ENCODE measurements at places on chromosomes 16 and 17.

DNA sequence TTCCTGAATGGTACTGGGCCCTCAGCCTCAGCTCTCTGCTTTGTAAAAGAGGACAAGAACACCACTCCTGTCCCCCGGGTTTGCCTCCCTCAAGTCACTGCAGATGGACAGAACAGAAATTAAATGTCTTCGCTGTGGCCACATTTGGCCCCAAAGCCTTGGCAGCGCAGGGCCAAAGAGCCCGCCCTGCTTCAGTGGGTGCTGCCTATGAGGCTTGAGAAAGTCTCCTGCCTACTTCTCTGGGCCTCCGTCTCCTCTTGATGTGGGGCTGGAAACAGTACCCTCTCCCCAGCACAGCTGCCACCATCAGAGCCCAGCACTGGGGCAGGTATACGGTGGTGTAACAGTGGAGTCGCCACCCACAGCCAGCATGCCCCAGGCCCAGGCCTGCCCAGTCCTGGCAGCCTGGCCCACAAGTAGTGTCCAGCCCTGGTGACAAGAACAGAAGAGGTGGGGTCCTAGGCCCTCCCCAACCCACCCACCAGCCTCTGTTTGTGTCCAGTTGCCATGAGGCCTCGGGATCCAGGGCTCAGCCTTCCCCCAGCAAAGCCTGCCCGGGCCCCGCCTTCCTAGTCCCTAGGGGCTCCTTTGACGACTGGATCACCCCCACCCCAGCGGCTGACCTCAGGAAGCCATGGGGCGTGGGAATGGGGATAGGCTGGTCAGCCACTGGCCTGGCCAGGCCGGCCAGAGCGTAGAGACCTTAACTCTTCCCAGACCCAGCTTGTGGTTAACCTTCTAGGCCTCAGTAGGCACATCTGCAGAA, 3.9 kb upstream of the TPPP3 start:
- DNase-seq, result no peak

- DNase-seq, result no peak
These were observed 1.8 kb upstream of the C16orf95 start for GRCh38 chr16:87319011-87319410.

DNA sequence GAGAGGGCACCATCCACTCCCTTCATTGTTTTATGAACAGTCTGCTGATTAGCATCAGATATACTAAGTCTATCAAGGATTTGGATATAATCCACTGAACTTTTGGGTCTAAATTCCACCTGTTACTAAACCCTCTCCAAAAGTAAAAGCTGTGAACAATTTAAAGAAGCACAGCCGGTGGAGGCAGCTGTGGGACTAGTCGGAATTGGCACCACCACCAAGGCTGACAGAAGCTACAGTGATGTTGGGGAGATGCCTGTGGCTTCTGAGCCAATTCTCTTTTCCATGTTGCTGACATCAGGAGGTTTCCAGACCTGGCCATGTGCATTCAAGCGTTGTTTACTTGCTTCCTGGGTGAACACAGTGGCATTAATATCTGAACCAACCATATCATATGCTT, 679.0 kb upstream of the CA10 start:
- DNase-seq, result no peak

GRCh38 chr17:28500712-28501379, 5.3 kb upstream of the FOXN1 start:
- DNase-seq, result no peak
